GM13977 (cell line): ENCODE measurements at places on chromosomes 3 and 15.

DNA sequence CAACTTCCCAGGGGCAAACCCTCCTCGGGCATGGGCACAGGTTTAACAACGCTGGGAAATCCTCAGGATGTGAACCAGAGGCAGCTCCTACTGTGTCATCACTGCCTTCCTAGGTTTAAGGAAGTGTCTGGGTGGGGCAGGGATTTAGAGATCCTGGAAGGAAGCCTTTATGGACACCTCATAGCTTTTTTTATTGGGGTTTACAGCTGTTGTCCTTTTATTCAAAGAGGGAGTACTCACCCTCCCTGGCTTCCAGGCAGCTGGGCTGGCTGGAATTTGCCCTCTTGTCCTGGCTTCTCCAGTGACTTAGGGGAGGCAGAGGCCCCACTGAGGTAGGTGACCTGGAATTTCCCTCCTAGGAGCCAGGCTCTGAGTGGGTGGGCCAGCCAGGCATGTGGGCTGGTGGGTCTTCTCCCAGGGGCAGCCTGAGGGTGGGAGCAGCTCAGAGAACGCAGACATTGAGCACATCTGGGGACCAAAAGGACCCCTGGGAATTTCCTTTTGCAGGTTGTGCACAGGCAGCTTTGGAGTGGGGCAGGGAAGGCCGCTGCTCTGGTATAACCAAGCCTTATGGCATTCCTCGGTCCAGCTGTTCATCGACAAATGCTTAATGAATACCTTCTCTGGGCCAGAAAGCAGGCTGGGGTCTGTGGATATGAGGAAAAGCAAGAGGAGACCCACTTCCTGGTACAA lies 13.5 kb upstream of the FAM3D start:
- no peak for DNase-seq

DNA sequence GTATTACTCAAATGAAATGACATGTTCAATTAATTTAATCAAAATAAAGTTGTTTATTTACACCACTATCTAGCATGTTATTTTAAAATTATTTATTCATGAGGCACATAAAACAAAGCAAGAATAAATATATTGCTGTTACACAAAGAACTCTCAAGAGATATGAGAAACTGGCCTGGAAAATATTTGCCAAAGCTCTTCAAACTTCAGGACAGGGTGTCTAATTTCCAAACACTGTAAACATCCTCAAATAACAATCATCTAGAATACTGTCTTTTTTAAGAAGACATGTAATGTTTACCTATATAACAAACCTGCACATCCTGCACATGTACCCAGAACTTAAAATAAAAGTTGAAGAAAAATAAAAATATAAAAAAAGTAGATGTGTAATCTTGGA lies 876.6 kb downstream of the TUSC7 start:
- no peak for DNase-seq

- DNase-seq: no peak
Measured at GRCh38 chr3:158908187-158908734, 106.4 kb downstream of the MFSD1 start.

DNA sequence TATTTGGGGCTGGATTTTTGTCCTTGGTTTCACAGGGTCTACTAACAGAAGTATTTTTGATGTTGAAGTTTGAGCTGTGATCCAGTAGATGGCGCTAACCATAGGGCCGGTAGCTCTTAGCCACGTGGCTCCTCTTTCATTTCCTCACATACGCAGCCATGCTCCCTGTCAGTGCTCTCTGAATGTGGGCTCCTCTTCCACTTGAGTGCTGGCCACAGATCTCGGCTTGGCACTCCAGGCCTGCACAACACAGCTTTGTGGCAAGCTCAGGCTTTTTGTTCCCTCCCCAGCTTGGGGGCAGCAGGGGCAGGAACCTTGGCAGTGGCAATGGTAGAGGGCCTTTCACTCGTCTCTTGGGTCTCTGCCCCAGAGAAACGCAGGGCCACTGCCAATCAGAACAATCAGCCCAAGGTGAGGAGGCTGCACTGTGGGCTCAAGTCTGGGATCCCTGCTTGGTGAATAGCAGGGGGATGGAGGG lies 18.6 kb upstream of the DNAAF4 start:
- peak; percentile 48 for DNase-seq

- no peak for DNase-seq
Measured at GRCh38 chr3:141413391-141413790, 45.1 kb downstream of the ZBTB38 start.

DNA sequence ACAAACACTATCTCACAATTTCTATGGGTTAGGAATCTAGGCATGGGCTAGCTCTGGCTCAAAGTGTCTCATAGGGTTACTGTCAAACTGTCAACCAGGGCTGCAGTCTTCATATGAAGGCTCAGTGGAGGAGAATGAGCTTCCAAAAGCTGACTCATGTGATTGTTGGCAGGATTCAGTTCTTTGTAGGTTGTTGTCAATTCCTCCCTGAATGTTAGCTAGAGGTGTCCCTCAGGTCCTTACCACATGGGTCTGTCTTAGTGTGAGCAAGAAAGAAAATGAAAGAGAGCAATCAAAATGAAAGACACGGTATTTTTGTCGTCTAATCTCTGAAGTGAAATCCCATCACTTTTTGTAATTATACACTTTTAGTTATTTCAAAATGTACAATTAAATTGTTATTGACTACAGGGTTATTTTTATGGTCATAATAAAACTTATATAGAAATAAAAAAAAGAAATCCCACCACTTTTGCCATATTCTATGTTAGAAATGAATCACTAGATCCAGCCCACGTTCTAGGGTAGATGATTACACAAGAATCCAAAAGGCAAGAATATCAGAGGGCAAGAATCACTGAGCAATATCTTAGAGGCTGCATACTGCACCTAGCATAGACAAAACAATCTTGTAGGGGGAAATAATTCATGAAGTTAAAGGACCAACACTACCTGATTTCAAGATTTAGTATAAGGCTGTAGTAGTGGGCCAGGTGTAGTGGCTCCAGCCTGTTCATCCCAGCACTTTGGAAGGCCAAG lies 8.4 kb downstream of the ACSBG1 start:
- DNase-seq: peak; percentile 72

- no peak for DNase-seq
Measured at GRCh38 chr3:184257083-184257915, 4.1 kb downstream of the CAMK2N2 start.

GRCh38 chr3:128231606-128232005 lies 78.3 kb downstream of the EEFSEC start:
- DNase-seq: no peak

DNA sequence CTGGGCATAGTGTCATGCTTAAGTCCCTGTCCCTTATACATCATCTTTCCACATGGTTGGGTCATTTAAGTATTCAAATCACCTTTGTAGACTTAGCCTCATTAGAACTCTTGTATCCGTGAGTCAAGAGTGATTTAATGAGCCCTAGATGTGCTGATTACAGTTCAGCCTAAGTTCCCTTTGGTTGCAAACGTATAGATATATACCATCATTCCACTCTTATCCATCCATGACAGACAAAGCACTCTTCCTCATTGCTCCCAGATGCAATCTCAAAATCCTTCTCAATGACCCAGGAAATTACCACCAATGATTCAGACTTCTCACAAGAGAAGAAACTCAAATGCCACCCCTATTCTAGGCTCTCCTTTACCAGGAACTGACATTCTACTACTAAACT lies 50.2 kb upstream of the C3orf49 start:
- no peak for DNase-seq

- DNase-seq: no peak
Measured at GRCh38 chr15:78365917-78366316, 25.8 kb downstream of the CRABP1 start.

DNA sequence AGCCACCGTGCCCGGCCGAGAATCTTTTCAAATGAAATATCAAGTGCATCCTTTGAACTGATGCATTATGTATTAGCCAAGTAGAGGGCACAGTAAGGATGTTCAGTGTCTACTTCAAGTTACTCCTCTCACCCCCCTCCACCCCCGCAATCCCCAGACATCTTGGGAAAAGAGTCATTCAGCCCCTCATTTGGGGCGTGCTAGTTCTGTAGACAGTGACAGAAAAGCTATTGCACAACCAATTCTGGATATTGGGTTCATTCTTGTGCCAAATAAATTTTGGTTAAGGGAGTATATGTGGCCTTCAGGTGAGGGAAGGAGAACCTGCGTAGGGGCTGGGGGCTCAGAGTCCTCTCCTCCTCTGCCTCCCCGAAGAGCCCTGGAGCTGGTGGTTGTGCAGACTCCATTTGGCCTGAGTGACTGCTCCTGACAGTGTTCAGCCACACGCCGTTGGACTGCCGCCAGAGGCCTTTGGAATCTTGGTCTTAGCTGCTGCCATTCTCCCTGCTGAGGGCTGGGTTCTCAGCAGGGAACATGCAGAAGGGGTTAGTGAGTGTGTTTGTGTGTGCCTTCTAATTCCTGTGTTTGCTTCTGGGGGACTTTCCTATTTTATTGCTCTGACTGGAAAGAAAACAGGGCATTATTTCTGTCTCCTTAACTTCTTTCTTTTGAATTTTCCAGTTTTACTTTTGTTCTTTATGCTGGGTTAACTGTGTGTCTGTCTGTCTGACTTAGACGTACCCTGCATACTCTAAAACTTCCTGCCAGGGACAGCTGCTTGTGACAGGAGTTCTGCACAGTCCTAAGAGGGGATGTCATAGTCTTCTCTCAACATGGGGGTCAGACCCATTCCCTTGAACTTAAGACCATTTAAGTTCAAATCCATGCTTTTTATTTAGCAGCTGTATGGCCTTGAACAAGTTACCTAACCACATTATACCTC lies 21.0 kb downstream of the RARB start:
- no peak for DNase-seq

DNA sequence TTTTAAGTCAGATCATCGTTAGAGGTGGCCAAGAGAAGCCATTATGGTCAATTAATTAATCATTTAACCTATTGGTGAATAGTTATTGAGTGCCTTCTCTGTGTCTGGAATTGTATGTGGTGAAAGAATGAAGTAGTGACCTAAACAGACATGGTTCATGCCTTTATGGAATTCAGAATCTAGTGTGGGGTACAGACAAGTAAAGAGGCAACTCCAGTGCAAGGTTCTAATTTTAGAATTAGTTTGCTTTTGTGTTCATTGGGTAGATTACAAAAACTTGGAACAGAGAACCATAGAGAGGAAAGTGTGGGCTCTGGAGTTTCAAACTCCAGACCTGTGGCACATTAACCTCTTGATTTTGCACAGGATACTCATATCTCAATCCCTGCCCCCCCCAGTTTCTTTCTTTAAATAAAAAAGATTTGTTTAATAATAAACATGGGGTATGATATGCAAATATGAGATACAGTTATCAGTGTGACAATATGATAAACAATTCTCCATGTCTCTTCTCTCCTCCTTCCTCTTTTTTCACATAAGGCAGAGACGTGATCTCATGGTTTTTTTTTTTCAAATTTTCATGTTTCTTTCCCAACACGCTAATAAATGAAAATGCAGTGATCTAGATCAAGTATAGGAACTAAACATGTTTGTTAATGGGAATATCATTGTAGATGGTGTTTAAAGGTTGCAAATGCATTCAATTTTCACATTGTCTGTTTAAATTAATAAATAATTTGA lies 117.9 kb downstream of the MITF start:
- DNase-seq: no peak

GRCh38 chr3:150913133-150913922 lies 8.1 kb upstream of the MINDY4B start:
- DNase-seq: no peak

DNA sequence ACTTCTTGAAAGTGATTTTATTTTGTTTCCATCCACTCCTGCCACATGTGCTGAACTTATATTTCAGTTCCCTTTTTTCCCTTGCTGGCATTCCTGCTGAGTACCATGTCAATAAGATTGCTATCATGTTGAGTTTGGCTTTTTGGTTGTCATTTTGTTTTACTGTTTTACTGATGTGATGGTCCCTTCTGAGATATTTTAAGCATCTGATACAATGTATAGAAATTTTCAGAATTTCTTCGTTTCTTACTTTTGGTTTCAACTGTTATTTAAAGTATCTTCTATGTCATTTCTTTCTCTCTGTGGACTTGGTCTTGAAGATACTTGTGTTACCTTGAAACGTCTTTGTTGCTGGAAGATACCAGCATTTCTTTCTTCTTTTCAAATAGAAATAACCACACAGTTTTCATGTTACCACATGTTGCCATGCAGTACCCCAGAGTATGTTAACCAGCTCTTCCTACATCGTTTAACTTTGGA lies 14.1 kb downstream of the SIDT1 start:
- DNase-seq: peak; percentile 52

GRCh38 chr3:20142517-20142916 lies 43.5 kb downstream of the SGO1 start:
- no peak for DNase-seq

DNA sequence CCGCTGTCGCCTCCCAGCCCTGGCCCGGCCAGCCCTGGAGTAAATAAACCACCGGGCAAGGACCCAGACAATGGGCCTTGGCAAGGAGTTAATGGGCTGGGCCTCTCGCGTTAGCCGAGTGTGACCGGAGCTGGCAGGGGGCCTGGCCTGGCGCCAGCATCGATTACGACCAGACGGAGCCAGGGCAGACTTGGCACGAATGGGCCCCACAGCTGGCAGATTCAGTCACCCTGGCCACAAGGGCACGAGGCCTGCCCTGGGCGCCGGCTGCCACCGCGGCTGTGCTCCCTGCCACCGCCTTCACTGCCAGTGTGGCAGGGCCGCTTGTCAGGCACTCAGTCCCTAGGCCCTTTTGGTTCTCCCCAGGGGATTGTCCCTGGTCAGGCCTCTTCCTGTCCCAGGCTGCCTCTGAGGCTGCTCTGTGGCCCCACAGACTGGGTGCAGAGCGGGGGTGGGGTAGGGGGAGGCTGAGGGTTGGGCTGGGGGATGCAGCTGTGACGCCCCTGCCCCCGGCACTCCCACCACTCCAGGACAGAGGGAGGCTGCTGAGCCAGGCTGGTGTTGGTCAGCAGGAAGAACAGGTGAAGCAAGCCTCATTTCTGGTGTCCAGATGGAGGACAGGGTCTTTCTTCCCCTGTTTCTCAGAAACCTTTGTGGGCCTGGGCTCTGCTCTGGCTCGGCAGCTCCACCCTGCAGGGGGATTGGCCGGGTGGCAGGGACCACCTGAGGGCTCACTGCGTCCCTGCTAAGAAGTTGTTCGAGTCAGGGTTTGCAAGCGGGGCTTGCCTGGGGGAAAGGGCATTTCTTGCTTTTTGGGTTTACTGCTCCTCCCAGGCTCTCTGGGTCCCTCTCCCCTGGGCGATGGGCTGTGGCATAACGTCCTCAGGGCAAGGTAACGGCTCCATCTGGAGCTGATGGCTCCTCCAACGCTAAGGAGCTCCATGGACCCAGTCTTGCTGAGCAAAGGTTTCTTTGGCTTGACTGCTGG lies 30.5 kb upstream of the SRP14 start:
- peak; percentile 79 for DNase-seq

GRCh38 chr3:18372786-18373405 lies 52.2 kb downstream of the SATB1 start:
- DNase-seq: no peak

DNA sequence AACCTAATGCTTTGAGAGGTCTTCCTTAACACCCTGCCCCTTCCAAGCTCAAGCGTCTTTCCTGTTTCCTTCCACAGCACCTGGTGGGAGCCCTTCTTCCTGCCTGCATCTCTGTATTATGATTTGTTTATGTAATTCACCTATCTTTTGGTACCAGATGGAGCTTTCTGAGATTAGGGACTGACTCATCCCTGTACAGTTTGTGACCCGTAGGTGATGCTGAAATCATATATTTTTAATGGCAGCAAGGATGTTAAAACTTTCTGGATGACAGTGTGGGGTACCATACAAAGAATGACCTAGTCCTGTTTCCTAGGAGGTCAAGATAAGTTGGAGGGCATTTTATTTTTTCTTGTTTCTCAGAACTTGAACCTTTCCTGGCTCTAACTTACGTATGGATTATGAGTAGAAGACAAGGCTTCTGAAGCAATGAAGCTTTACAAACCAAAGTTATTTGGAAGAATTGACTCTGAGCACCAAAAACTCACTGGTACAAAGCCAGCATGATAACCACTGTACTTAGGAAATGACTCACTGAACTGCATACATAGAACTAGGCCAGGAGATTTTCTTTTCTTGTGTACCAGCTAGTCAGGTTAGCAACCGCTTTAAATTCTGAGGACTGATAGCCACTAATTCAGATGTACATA lies 46.6 kb downstream of the HHLA2 start:
- DNase-seq: peak; percentile 9
